ENCODE measurements at places on chromosomes 16 and 17. TPM values are rescaled to one million over a fixed set of nuclear protein-coding genes. Genes with fewer than 3 reads are reported as not detected.

Gene TMEM235
- polyA plus RNA-seq: 0.07 TPM

Gene KRT39
- polyA plus RNA-seq: not detected

Gene APPBP2
- polyA plus RNA-seq: 5.5 TPM

Gene RHBDL3
- 4.9 TPM for polyA plus RNA-seq

Gene DDX28
- 9.1 TPM for polyA plus RNA-seq

Gene MEIOC
- 0.10 TPM for polyA plus RNA-seq

Gene HOXB8
- 4.2 TPM for polyA plus RNA-seq

Measured in adrenal gland (tissue), 19 donors.